ENCODE measurements at places on chromosomes 2 and 18. TPM values are rescaled to one million over a fixed set of nuclear protein-coding genes. Genes with fewer than 3 reads are reported as not detected.

- no peak for DNase-seq
Measured at GRCh38 chr18:36412778-36413177, 115.3 kb downstream of the FHOD3 start.

The VSNL1 gene
- 1.2 TPM for total RNA-seq

DNA sequence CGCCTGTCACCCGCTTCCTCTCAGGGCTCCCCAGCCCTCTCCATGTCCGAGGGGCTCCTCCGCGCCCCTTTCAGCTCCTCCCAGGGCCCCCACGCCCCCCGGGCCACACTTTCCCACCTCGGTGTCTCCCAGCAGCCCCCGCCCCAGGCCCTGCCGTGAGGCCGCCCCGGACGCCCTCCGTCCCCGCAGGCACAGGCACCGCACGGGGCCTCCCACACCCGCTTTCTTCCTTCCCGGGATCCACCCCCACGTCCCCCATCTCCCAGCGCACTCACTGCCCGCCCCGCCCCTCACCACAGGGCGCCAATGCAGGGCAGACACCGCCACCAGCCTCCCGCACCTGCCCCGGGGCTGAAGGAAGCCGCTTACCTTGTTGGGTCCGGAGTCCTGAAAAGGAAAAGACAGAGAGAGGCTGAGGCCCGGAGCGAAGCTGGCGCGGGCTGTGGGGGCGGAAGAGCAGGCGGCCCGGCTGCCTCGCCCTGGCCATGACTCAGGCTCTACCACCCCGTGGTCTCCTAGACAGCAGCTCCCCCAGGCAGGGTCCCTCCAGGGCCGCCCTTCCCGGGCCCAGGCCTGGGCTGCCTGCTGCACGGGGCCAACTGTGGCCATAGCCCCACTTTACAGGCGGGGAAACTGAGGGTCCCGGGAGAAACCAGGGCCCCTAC, 37.7 kb downstream of the KIF1A start:
- no peak for DNase-seq

- peak; percentile 81 for DNase-seq
Measured at GRCh38 chr2:205692104-205692503, 9.8 kb downstream of the NRP2 start.

GRCh38 chr2:198127627-198128026, 323.2 kb downstream of the PLCL1 start:
- peak; percentile 80 for DNase-seq

- peak; percentile 20 for DNase-seq
Measured at GRCh38 chr2:241150660-241151530, 628 bp downstream of the PPP1R7 start.

- DNase-seq, result no peak
Measured at GRCh38 chr2:100396483-100396882, 21.0 kb downstream of the CHST10 start.

DNA sequence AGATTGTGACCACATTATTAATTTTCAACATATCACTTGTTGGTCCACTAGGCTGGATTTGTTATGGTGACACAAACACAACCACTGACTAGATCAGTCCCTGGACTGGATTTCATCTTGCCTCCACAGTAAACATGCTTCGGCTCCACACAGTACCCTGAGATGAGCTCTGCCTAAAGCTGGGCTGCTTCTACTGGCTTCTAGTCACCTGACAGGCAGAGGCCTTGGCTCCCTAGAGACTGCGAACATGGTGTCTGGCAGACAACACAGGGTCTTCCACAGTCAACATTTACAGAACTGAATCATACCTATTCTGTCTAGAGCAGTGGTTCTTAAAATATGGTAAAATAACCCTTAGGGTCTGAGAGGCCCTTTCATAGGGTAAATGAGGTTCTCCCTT, 69.2 kb downstream of the RIT2 start:
- DNase-seq, result no peak

The UPP2 gene
- not detected for total RNA-seq
